GM18507 (cell line): ENCODE measurements at places on chromosomes 7 and 10.

GRCh38 chr7:112400141-112400540 is 50.1 kb upstream of the IFRD1 start:
- DNase-seq, result no peak

GRCh38 chr7:90595342-90595800 is 750 bp upstream of the CDK14 start:
- DNase-seq, result no peak

DNA sequence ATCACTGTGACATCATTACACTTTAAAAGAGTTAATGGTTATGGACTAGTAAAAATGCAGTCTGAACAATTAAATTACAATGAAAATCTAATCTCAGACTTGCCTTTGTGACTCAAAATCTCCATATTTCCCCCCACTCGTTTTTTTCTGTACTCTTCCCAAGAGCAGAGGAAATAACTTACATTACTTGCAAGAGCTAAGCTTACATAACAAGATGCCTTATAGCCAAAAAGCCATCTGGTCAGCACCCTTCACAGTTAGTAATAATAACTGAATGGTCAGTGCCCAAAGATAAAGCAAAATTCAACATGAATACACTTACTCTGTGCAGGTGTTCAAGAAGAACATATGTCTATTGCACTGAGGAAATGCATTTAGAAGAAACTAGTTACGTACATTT is 1381.5 kb upstream of the CELF2 start:
- DNase-seq, result no peak

- DNase-seq, result no peak
Measured at GRCh38 chr7:39217783-39218182, 240.1 kb downstream of the POU6F2 start.

DNA sequence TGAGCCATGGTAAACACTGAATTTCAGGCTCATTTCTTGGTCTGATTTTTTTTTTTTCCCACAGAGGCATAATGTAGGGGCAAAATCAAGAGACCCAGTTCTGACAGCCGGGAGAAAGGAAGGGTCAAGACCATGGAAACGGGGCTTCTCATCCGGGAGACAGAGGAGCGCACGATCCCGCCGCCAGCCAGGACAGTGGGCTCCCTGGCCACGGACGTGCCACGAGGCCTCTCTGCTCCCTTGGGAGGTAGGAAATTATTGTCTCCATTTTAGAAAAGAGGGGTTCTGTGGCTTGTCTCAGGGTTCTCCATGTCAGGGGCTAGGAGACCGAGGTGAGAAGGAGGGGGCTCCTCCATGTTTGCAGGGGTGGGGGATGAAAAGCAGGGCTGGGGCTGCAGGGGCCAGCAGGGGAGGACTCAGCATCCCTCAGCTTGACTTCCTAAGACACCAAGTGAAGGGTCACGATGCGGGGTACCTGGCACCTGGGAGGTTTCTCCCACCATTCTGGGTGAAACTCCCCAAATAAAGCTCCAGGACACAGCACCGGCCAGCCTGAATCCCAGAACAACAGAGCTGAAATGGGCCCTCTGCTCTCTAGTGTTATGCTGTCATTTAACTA is 37.6 kb downstream of the PPIF start:
- no peak for DNase-seq
